ENCODE measurements at places on chromosomes 6 and 20. TPM values are rescaled to one million over a fixed set of nuclear protein-coding genes. Genes with fewer than 3 reads are reported as not detected.

- DNase-seq, result no peak
These were observed 118.6 kb downstream of the OGFRL1 start for GRCh38 chr6:71406865-71407860.

- no peak for DNase-seq
These were observed 33.1 kb upstream of the SH3BGRL2 start for GRCh38 chr6:79598012-79598411.

- DNase-seq, result no peak
These were observed 47.5 kb upstream of the ADGRF5 start for GRCh38 chr6:46969206-46969605.

DNA sequence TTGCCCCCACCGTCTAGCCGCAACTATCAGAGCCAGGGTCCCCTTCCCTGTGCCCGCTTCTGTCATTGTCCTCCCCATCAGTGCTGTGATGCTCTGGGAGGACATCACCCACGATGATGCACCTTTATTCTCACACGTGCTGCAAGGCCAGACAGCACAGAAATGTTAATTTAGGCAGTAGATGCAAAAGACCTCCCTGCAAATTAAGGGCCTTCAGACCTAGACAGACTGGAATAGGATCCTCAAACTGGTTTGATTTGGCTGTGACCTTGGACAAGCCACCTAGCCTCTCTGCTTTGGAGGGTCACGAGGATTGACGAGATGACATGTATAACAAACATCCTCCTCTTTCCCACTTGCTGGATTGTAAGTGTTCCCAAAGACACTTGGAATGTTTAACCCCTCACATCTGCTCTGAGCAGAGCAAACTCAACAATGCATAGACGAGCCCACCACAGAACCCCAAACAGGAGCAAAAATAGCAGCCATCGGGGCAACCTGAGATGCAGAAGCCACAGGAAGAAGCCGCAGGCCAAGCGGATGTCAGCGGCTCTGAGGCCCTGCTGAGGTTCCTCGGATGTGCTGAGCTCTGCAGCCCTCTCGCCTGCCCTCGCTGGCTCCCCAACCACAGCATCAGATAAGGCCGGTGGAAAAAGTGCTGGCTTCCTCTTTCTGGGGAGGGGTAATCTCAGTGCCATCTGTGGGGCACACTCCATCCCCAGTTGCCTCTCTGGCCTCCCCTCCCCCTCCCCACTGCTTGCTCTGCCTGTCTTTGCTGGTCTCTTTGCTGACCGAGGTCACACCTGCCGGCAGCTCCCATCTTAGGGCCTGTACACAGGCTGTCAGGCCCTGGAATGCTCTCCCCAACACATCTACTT is 35.3 kb downstream of the TOX2 start:
- peak; percentile 96 for DNase-seq

- no peak for DNase-seq
These were observed 278.7 kb upstream of the RNF217 start for GRCh38 chr6:124683507-124683906.

DNA sequence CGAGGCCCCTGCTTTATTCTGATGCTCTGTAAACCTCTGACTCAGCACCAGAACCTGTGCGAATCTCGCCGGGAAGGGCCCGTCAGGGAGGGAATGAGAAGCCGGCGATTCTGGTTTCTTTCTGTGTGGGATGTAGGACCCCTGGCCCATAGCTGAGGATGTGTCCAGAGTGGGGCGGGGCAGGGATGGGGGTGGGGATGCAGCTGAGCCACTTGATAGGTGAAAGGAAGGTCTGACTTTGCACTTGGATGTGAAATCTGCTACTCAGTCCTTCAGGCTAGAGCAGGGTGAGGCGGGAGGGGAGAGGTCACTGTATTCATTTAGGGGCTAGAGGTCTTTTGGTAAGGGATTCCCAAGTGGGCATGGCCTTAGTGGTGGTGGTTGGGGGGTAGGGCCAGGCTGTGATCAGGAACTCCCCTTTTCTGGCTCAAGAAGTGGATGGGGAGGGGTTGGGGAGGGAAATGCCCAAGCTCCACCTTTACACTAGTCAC is 2.3 kb downstream of the TOX2 start:
- no peak for DNase-seq

DNA sequence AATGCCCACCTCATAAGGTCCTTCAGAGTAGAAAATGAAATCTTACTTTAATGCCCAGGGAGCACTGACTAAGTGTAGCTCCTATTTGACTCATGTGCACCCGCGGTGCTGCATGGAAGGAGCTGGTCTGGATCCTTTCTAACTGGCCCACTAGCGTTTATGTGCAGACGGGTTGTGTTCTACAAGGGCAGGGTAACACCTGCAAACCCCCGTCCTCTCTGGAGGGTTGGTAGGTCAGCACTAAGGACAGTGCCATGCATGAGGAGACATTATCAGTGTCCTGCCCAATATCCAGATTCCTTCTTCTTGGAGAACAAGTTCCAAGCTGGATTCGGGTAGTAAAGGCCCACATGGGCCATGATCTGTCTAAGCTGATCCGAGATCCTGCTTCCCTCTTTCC is 140.3 kb downstream of the ANKRD60 start:
- DNase-seq, result no peak

SNPH gene
- 4.2 TPM for total RNA-seq

GDAP1L1 gene
- total RNA-seq, result not detected

TGM3 gene
- total RNA-seq, result not detected

All from activated CD8-positive, alpha-beta memory T cell treated with anti-CD3 and anti-CD28 coated beads, Interleukin-2, amount 10 ng/mL, durations not matched to agents 7 days and 5 days (primary cell).